ENCODE measurements at places on chromosomes 4 and X.
A peak's percentile ranks its signal among the peaks of the same experiment; 100 is the strongest.

DNA sequence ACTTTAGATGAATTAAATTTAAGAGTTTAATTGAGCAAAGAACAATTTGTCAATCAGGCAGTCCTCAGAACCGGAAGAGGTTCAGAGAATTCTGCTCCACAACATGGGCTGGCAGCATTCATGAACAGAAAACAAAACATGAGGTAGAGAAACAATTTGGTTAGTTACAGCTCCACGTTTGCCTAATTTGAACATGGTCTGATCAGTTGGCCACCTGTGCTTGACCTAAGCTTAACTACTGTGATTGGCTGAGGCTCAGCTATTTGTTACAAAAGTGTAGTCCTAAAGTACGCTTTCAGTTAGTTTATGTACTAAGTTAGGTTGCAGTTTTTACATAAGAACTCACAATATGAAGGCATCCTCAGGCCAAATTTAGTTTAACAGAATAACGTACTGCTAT lies 258.6 kb downstream of the ADAM29 start:
- peak; percentile 6 for DNase-seq

DNA sequence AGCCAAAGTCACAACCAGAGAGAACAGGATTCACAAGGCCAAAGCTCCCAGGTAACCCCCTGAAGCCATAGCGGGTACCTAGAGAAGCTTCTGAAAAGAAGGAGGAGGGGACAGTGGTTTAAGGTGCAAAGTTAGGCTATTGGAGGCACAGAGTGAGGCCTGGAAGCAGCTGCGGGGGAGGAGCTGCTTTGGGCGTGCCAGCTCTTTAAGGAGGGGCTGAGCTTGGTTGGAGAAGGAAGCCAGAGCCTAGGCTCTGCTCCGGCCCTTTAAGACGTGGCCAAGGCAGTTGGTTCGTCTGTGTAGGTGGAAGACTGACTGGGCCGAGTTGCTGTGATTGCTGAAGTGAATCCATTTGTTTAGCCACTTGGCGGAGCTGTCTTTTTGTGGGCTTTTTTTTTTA lies 1.5 kb downstream of the KLF8 start:
- DNase-seq = no peak

GRCh38 chr4:6902318-6903042 lies 7.1 kb upstream of the TBC1D14 start:
- no peak for DNase-seq

- DNase-seq = no peak
These were observed 41.5 kb upstream of the XPNPEP2 start for GRCh38 chrX:129697204-129697829.

DNA sequence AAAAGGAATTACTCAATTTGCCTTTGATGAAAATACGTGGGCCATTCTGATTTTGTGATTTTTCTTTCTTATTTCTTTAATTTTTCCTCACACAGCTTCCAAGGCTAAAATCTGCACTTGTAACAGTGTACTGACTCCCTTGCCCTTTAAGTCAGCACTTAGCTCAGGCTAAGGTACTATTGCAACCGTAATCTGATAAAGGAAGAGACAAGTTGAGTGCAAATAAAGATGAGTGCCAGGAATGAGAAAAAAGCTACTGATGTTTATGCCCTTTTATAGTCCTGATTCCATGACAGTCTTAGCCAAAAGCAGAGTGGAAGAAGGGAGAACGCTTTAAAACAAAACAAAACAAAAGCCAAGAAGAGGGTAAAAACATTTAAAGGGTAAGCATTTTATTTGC lies 6.0 kb downstream of the DMD start:
- DNase-seq = no peak

DNA sequence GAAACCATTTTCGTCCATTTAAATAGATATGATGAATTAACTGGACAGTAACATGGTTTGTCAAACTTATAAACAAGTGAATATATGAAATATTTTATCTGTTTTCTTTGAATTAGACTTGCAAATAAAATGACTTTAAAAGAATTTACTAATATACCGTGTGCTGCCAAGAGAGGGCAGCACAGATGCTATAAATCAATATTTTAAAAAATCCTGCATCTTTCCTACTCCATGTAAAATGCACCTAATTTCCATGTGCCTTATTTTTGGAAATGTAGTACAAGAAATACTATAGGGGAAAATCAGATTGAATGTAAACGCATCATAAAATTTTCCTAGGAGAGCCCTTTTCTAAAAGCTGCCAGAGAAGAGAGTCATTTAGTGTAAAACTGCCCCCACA lies 62.2 kb downstream of the PRKX start:
- peak; percentile 19 for DNase-seq

DNA sequence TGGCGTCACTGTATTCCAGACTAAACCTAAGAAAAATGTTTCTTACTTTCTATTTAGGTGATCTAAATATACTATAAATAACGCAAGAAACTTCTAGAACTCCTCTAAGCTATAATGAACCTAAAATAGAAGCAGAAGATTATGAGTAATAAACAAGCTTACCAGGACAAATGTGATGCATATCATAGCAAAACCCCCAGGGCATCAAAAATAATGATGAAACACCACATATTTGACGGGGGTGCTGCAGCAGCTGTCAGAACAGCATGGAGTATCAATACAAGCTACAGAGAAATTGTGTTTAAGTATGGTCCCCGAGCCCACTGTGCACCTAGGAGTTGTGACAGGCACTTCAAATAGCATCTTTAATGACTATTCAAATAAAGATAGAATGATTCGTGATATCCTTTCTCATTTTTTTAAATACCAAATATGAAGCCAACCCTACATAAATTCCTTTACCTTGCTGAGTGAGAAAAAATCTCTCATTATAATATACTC lies 337.3 kb downstream of the CENPC start:
- DNase-seq = no peak

- no peak for DNase-seq
These were observed 140.9 kb downstream of the PAPSS1 start for GRCh38 chr4:107579099-107579498.

- DNase-seq = peak; percentile 18
These were observed 1396.6 kb upstream of the PABPC4L start for GRCh38 chr4:135598151-135598550.

GRCh38 chrX:108419401-108419800 lies 18.8 kb downstream of the COL4A6 start:
- no peak for DNase-seq

DNA sequence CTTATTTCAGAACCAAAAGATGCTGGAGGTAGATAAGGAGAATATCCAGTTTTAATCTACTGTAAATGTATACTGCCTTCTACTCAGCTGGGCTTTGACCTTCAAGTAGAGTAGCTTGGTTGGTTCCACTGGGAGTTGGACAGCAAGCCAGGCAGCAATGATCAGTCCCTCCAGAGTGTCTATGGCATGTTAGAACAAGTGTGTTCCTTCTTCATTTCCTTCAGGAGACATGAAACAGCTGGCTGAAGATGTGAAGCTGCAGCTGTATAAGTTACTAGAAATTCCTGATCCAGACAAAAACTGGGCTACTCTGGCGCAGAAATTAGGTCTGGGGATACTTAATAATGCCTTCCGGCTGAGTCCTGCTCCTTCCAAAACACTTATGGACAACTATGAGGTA lies 111.1 kb downstream of the NFKB1 start:
- DNase-seq = no peak

GRCh38 chr4:122796801-122797404 lies 29.7 kb upstream of the FGF2 start:
- DNase-seq = no peak

DNA sequence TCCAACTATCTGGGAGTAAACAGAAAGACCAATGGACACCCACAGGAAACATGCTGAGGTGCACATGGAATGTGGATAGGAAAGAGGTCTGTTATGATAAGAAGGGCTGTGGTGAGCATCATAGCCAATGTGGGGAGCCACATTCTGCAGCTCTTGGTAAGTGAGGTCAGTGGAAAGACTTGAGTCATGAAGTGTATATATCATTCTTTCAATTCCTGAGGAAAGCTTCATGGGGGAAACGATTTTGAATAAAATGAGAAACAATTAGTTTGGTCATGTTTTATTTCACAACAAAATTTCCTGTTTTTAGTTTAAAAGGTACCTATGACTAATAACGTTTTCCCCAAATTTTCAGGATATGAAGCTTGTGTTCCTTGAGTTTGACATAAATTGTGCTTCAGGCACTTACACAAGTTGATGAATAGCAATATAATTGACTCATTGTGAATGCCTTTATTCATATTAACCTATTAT lies 41.4 kb upstream of the RASSF6 start:
- DNase-seq = peak; percentile 97

DNA sequence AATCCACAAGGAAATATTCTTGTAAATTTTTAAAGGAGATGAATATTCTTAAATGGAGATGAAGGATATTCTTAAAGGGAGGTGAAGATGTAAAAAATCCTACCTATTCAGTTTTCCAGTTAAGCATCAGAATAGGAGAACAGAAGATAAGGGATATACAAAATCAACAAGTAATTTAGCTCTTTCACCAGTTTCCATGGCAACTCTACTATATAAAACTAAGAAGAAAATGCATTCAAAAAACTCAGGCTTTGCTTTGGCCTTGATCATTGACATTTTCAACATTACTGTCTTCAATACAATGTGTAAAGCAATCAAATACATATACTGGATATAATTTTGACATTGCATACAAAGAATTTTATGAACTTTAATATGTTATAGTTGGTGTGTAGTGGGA lies 622.7 kb upstream of the GRID2 start:
- DNase-seq = no peak

DNA sequence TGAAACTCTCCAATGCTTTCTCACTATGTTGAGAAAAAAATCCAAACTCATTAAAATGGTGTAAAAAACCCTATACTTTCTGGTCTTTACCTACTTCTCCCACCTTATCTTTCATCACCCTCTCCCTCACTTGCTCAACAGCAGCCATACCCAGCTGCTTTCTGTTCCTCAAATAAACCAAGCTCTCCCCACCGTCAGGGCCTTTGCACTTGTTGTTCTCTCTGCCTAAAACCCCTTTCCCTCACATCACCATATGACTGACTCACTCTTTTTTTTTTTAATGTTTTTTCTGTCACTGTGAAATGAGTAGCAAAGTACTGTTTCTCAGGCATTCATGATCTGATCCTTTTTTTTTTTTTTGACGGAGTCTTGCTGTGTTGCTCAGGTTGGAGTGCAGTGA lies 122.3 kb upstream of the TMEM164 start:
- DNase-seq = no peak

- DNase-seq = peak; percentile 69
These were observed 70.8 kb downstream of the PTPN13 start for GRCh38 chr4:86664959-86665358.

DNA sequence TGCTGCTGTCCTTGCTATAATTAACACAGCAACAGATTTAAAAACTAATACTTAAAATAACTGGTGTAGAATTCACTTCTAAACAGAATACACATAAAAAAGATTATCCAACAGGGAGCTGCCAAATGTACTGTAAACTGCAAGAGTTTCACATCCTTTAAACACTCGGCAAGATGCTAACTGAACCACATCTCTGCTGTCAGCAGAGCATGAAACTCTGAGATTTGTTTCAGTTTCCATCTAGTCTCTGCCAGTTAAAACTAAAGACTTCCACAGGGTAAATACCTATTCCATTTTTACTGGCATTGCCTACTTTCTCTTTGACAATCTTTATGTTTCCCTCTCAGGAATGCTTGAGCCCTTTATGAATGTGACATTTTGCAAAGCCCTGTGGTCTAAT lies 127.7 kb downstream of the SLC7A11 start:
- peak; percentile 30 for DNase-seq

Measured in M059J (cell line).